ENCODE measurements at places on chromosomes 3 and 15.

DNA sequence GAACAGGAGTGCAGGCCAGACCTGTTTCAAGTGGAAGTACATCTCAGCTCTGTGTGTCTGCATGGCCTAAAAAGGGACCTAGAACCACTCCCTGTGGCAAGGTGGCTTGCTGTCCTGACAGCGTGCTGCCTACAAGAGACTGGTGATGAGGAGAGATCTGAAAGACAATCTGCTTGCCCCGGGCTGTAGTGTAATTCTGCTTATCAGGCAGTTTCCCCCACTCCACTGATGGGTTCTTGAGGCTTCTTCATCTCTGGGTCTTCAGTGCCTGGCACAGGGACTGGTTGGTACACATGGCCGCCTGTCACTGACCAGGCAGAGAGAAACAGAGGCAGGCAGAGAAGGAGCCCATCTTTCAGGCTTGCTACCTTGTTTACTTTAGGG lies 57.6 kb downstream of the HEG1 start:
- no peak for DNase-seq

DNA sequence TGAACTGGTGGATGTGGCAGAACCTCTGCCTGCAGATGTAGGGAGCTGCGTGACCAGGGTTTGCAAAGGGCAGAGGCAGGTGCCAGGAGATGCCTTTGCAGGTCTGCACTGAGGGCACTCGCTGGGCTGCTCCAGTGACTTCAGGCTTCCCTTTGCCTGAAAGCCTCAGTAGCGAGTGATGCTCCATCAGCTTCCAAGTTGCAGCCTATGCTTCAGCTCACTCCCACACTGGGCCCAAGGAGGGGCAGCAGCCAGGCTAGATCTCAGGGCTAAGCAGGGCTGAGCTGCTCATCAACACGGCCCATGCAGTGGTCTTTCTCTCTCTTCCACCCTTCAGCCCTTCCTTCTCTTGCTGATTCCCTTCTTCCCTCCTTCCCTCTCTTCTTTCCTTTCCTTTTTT lies 78.3 kb upstream of the RGMA start:
- DNase-seq: no peak

- no peak for DNase-seq
These were observed 18.4 kb downstream of the TM4SF18 start for GRCh38 chr3:149314807-149315578.

DNA sequence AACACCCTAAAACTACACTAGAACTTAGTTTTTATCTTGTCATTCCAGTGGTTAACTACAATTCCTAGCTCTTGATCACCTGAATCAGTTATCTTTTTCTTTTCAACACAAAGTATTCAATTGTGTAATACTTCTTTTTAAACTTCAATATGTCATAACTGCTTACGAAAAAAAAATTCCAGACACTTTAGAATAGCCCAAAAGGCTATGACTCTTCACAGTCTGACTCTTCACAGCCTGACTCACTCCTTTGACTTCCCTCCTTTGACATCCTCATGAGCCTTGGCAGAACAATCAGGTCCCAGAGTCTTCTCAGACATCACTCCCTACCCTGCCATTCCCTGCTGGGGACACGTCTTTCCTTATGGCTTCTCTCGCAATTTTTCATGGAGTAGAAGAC lies 727.1 kb downstream of the ROBO1 start:
- no peak for DNase-seq
